IPS-NIHi11 (cell line): ENCODE measurements at places on chromosomes 6 and 20.

DNA sequence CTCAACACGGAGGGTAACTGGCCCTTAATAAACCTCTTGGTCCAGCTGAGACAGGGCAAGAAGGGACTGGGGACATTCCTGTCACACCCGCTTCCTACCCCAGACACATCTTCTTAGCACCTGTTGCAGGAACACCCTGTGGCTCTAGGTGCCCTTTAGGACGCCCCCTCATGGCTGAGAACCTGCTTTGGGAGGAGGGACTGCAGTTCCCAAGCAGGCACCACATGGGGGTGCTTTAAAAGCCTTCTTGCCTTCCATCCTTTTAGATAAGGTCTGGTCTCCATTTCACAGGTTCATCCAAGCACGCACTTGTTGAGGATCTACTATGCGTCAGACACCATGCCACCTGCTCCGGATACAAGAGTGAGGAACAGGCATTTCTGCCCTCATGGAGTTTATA is 26.6 kb downstream of the NSFL1C start:
- peak; percentile 61 for DNase-seq

DNA sequence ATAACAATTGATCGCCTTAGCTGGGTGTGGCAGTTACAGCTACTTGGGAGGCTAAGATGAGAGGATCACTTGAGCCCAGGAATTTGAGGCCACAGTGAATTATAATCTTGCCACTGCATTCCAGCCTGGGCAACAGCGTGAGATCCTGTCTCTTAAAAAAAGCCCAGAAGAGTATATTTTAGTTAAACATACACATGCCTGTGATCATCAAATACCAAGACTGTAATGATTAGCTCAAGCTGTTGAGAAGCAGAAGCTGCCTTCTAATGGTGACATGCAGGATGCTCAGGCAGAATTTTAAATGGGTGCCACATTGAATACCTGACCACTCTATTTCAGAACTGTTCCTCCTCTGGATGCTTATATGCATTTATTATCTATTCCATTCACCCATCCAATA is 8.9 kb upstream of the TMEM14A start:
- no peak for DNase-seq

- DNase-seq: no peak
Measured at GRCh38 chr6:159790956-159791598, 810 bp downstream of the MRPL18 start.

GRCh38 chr6:157488058-157488457 is 107.1 kb downstream of the ZDHHC14 start:
- no peak for DNase-seq

GRCh38 chr6:137827977-137828810 is 38.9 kb upstream of the TNFAIP3 start:
- DNase-seq: no peak

DNA sequence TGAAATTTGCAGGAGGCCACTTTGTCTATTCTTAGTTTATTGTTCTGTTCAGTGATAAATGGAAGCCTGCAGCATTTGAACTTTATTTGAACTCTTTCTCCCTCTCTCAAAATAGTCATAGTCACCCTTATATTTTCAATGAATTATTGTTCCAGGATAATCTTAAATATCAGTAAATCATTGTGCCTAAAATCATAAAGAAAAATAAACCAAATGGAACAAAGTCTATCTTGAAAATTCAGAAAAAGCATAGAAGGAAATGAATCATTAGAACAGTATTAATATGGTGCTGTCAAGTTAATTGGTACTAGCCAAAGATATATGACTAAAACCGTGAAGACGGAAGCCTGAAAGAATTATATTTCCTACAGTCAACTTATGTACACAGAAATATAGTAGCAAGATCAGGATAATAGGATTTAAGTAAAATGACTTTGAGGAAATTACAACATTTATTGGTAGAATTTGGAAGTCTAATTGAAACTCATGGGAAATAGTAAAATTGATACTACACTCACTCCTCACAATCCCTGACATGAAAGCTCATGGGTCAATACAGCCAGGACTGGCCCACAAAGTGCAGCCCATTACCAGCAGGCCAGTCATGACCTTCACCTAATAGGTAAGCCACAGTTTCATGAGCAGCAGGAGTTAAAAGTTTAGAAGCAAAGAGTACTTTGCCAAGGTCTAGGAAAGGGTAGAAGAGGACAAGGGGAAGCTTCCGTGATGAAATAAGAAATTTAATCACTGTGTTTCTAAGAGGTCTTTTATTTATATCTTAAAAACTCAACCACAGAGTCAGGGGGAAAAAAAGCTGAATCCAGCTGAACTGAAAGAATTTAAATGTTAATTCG is 119.9 kb upstream of the ENPP5 start:
- no peak for DNase-seq

DNA sequence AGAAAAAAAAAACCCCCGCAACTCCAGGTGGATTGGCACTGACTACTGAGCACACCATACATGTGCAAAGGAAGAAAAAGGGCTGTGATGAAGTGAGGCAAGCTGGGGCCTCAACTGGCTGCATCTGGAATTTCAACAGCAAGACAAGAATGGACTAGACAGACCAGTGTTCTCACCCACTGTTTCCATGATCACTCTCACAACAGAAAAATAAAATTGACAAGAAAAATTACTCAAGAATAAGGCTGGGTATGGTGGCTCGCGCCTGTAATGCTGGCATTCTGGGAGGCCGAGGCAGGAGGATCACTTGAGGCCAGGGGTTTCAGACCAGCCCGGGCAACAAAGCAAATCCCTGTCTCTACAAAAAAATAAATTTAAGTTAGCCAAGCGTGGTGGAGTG is 18.8 kb downstream of the ZNF217 start:
- DNase-seq: no peak

- no peak for DNase-seq
Measured at GRCh38 chr6:70198785-70199184, 104.1 kb downstream of the COL9A1 start.

DNA sequence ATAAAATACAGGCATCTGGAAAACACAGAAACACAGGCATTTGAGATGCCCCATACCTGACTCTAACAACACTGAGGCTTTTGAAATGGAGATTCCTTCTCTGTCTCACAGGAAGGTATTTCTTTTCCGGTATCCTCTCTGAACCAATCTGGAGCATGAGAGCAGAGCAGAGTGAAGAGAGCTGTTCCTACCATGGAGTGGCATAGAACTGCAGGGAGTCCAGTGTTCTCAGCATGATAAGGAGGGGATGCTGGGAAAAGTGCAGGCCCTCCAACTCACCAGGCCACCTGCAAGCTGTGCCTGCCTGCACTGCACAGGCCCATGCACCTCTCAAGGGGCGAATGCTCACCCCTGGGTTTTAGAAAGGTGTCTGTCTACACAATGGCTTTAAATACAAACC is 89.2 kb downstream of the FOXA2 start:
- DNase-seq: no peak

GRCh38 chr6:20332441-20333006 is 69.2 kb upstream of the E2F3 start:
- DNase-seq: no peak

DNA sequence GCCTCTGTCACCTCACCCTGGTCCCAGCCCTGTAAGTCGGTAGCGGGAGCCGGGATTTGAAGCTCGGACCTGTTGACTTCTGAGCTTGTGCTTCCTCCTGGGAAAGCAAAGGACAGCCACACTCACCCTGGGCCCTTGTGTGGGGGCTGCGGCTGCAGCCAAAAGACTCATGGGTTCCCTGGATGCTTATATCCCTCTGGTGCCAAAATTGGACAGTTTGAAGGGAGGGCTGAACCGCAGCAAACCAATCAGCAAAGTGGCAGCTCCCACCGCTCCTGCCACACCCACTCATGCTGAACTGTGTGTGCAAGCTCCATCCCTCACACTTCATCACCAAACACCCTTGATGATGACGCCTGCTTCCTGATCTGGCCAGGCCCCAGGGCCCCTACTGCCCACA is 3.9 kb upstream of the CCN5 start:
- no peak for DNase-seq

DNA sequence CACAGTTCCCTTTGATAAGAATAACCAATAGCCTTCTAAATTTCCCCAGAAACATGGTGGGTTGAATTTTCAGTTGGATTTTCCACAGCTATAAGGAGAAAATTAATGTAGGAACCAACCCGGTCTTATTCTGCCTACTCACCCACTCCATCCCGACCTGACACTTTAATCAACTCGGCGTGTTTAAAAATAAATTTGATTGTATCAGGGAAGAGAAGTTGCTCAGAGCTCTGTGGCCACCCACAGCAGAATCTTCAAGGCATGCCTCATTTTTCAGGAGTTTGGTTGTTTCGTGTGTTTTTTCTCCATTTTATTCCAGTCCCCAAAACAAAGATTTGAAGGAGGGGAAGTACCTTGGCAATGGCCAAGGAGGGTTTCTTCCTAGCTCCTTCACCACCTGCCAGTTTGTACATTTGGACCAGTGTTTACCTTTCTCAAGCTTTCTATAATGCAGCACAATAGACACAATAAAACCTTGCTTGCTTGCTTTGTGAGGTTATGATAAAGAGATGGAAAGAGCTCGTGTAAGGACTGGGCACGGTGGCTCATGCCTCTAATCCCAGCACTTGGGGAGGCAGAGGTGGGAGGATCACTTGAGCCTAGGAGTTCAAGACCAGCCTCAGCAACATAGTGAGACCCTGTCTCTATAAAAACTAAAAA is 297.2 kb upstream of the JARID2 start:
- no peak for DNase-seq

GRCh38 chr20:4041748-4042411 is 26.5 kb upstream of the RNF24 start:
- peak; percentile 55 for DNase-seq

GRCh38 chr6:48188158-48188557 is 77.2 kb upstream of the PTCHD4 start:
- DNase-seq: no peak

DNA sequence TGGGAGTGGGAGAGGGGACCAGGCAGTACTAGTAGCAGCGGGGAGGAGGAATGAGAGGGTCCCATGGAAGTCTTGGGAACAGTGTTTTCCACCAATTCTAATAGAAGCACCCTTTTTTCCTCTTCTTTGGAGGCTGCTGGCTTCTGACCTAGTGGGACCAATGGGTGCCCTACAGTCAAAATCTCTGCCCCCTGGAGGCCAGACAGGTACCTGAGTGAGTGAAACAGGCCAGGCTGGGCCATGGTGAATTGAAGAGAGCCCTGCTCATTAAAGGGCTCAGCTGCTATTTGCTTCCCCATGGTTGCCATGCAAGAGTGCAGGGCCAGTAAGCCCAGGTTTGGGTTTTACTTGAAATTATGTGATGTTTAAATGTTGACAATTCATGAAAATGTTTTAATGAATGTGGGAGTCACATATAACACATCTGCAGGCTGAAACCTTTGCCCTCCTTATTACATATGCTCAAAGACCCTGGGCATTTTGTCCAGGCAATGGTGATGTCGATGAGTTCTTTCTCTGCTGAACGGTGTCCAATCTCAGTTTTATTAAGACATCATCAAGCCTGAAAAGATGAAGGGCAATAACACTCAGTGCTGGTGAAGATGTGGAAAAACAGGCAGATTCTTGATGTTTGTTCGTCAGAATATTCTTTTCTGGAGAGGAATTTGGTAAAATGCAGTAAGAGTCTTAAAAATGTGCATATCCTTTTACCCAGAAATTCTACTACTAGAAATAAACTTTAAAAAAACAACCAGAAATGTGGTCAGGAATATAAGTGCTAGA is 42.3 kb upstream of the OCSTAMP start:
- peak; percentile 41 for DNase-seq

GRCh38 chr6:159118924-159119323 is 50.3 kb upstream of the FNDC1 start:
- DNase-seq: no peak

DNA sequence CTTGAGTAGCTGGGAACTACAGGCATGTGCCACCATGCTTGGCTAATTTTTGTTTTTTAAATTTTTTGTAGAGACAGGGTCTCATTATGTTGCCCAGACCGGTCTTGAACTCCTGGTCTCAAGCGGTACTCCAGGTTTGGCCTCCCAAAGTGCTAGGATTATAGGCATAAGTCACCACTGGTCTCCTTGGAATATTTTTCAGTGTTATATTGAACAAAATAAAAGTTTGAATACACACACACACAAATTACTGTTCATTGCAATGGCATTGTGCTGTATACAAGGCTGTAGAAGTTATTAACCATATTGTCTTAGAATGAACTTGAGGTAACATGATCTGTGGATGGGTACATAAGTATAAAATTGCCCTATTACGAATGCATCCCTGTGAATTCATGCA is 166.1 kb downstream of the BCAS1 start:
- no peak for DNase-seq

- no peak for DNase-seq
Measured at GRCh38 chr20:38209054-38209675, 44.1 kb upstream of the TGM2 start.

DNA sequence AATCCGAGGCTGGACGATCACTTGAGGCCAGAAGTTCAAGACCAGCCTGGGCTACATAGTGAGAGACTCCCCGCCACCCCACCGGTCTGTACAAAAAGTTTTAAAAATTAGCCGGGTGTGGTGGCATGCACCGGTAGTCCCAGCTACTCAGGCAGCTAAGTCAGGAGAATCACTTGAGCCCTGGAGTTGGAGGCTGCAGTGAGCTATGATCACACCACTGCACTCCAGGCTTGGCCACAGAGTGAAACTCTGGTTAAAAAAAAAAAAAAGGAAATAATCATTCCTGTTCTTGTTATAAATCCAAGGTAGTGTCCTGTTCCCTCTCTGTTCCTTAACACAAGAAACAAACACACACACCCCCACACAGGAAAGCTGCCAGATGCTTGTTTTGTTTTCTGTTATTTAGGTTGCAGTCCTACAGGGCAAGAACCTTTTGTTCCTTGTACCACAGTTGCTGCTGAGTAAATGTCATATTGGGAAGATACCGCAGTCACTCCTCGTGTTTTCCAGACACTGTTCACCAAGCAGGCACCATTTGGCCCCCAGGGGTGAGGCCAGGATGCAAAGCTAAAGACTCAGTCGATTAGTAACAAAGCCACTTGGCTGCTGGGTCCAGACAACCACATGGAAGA is 28.9 kb downstream of the ASIP start:
- no peak for DNase-seq
